ENCODE measurements at places on chromosomes 3 and 15.

DNA sequence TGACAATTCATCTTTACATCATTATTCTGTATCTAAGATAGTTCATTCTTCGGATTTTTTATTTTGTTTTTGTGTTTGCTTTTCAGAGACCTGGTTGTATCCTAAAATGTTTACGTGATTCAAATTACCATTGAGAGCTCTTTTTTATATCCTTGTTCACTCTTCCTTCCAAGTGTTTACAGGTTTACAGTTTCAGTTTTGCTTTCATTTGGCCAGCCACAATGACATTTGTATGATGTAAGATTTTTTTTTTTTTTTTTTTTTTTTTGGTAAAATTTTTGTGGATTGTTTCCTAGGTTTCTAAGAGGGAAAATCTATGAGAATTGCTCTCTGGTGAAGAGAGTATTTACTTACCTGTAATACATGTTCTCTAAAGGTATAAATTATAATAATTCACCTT lies 55.0 kb downstream of the SETD5 start:
- DNase-seq: no peak

DNA sequence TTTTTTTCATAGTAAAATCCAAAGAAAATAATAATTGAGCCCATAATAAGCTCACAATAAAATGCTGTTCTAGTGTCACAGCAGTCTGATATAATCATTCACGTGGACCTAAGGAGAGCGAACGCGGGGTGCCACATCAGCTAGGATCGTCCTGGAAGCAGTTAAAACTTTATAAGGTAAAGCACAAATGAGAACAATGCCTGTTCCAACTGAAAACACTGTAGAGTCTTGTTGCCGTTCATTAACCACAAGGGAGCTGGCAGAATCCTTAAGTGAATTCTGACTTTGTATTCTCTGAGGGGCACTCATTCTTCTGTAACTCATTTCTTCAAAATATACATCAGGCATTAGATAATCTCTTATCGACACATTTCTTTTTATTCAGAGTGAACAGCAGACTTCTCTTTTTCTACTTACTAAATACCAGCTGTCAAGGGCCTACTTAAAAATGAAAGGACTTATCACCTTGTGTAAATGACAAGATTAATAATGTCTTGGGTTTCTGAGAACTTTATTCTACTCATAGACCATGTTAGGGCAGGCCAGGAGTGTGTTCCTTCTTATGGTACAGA lies 524.6 kb downstream of the MECOM start:
- DNase-seq: no peak

- peak; percentile 82 for DNase-seq
These were observed at the start of gene LYSMD2 for GRCh38 chr15:51737522-51738305. TSS of gene LYSMD2 (minus strand) at chr15:51737655. CDS start at chr15:51737622, 33 bp downstream.

- no peak for DNase-seq
These were observed 11.8 kb downstream of the CEMIP start for GRCh38 chr15:80791004-80791403.

DNA sequence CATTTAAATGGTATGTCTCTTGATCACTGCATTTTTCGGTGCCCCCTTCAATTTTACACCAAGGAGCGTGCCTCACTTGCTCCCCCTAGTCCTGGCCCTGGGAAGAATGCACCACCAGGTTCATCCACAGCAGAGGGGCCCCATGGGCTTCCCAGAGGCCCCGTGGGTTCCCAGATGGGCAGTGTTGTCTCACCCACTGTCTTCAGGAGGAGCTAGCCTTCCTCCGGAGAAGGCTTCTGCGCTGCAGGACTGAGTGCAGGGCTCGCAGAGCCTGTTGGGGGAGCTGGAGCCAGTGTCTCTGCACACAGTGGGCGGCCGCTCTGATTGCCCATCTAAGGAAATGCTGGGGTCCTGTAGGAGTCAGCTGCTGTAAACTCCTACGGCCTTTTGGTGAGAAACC lies 45.9 kb downstream of the POLR2M start:
- DNase-seq: peak; percentile 67

GRCh38 chr3:176820764-176821163 lies 376.5 kb downstream of the TBL1XR1 start:
- no peak for DNase-seq

DNA sequence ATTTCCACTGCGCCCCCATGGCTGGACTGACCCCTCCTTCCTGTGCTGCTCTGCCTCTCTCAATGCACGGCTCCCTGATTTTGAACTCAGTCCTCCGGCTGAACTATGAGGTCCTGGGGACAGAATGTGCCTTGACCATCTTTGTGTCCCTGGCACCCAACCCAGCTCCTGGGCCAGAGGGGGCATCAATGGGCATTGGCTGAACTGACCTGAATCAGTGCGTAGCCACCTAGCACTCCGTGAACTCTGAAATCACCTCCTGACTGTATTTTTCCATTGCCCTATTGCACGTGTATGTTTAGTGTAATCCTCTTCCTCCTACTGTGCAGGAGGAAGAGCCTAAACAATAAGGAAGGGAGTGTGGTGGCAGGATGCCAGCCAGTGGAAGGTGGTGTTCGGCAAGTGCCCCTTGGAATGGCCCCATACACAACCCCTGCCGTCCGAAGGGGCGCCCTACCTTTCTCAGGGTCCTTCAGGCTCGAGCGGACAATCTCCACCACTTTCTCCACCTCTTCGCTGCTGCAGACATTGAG lies 33.5 kb downstream of the BDH1 start:
- no peak for DNase-seq

- no peak for DNase-seq
These were observed 48.8 kb downstream of the GLB1 start for GRCh38 chr3:33047842-33048834.

- DNase-seq: no peak
These were observed 44.6 kb downstream of the GLDN start for GRCh38 chr15:51386029-51386428.

DNA sequence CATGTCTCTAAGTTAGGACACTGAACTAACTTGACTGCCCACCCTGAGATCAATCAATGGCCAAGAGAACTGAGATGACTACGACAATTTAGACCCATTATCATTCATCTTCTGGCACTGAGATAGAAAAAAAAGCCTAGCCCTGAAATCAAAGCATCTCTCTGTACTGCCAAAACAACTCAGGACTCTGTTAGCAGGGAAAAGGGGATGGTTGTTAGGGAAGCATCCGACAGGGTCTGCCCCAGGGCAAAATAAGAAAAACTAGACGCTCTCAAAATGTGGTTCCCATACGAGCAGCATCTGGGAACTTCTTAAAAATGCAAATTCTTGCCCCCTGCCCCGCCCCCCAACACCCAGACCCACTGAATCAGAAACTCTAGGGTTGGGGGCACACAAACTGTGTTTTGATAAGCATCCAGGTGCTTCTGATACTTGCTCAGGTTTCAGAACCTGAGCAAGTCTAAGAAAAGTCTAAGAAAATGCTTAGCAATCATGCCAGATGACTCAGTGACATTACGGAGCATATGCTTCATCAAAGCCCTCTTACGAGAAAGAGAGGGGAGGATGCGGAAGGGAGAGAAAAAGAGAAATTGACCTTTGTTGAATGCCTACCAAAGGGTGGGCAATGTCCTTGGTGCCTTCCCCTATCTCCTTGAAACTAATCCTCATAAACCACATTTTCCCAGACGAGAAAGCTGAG lies 172.8 kb upstream of the HES1 start:
- no peak for DNase-seq

DNA sequence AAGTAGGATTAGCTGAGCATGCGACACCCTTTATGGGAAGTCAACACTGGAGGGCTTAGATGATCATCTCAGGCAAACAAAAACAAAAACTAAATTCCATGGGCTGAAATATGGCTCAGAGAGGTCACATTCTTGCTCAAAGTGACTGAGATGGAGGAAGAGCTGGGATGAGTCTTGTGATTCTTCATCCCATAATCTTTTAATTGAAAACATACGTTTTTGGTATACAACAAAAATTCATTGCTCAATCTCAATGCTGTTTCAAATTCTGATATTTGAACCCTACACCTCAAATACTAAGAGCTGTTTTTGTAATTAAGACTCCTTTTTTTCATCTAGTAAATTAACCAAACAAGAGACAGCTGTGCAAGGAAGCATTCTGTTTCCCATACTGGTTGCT lies 257.0 kb downstream of the NR1D2 start:
- no peak for DNase-seq

GRCh38 chr3:149920119-149920518 lies 50.6 kb downstream of the PFN2 start:
- no peak for DNase-seq

DNA sequence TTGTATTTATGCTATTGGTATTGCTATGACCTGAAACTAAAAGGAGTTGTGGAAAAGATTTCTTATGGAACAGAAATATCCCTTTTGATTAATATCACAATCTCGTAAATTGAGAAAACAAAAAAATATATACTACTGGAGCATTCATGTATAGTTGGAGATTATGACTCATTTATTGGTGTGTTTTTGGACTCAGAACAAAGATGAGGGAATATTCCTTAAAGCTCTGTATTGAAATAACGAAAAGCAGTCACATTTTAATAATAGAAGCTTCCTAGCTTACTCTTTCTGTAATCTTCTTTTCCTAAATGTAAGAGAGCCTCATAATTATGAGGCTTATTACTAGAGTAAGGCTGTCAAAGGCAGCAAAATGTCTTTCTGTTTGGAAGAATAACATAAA lies 14.3 kb downstream of the CTNNB1 start:
- no peak for DNase-seq

GRCh38 chr15:35852818-35853624 lies 307.1 kb upstream of the DPH6 start:
- DNase-seq: no peak
